ENCODE measurements at places on chromosomes 4 and X. TPM values are rescaled to one million over a fixed set of nuclear protein-coding genes. Genes with fewer than 3 reads are reported as not detected.

LPAR4 gene
- total RNA-seq: 8.9 TPM

ANXA5 gene
- 193 TPM for total RNA-seq

COL4A6 gene
- 1.0 TPM for total RNA-seq

XAGE1B gene
- not detected for total RNA-seq

PGAM4 gene
- not detected for total RNA-seq

VSIG1 gene
- total RNA-seq: not detected

RAB39B gene
- under 0.01 TPM for total RNA-seq

TCEAL2 gene
- not detected for total RNA-seq

TMSB15B gene
- total RNA-seq: 5.2 TPM

PDE5A gene
- total RNA-seq: 27.7 TPM

TLR2 gene
- total RNA-seq: 4.7 TPM

OPN1MW2 gene
- total RNA-seq: not detected

MAGEC2 gene
- not detected for total RNA-seq

CHRNA9 gene
- not detected for total RNA-seq

ADH1A gene
- total RNA-seq: 0.52 TPM

ZNF157 gene
- 0.52 TPM for total RNA-seq

SYTL4 gene
- total RNA-seq: 2.6 TPM

EXOC1 gene
- 21.9 TPM for total RNA-seq

ZNF185 gene
- total RNA-seq: 6.8 TPM

Data from skeletal muscle tissue (tissue), 5 donors.